Amniotic stem cell (primary cell): ENCODE measurements at places on chromosomes 11 and 22.

- DNase-seq, result no peak
Measured at GRCh38 chr11:79393362-79394043, 47.3 kb downstream of the TENM4 start.

GRCh38 chr11:111312076-111312475 is 13.7 kb downstream of the POU2AF3 start:
- no peak for DNase-seq

DNA sequence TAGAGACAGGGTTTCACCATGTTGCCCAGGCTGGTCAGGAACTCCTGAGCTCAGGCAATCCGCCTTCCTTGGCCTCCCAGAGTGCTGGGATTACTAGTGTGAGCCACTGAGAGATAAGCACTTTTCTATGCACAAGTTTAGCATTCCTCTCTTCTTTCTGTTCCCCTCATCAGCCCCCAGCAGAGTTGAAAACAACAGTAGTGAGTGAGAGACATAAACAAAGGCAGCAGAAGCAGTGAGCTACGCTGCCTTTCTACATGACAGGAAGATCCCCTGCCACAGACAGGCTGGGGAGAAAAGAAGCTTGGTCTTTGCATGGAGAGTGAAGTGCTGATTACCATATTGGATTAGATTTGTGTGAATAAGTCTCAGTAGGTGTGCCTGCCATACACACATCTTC is 392.0 kb upstream of the KIRREL3 start:
- DNase-seq, result no peak

GRCh38 chr11:65185869-65186341 is 4.2 kb downstream of the CAPN1 start:
- DNase-seq, result no peak

DNA sequence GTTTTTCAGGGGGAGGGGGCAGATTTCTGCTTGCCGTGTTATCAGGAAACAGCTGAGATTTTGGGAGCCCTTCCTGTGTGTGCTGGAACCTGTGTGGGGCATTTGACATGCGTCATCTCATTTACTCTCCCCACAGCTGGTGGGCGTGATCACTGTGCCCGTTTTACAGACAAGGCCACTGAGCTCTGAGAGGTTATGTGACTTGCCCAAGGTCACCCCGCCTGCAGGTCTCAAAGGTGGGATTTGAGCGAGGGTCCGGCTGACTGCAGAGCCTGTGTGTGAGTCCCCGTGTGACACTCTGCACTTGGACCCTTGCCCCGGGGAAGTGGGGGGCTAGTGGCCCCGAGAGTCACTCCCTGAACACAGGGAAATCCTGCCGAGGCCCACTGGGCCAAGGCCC is 48.5 kb upstream of the GCAT start:
- DNase-seq, result no peak

DNA sequence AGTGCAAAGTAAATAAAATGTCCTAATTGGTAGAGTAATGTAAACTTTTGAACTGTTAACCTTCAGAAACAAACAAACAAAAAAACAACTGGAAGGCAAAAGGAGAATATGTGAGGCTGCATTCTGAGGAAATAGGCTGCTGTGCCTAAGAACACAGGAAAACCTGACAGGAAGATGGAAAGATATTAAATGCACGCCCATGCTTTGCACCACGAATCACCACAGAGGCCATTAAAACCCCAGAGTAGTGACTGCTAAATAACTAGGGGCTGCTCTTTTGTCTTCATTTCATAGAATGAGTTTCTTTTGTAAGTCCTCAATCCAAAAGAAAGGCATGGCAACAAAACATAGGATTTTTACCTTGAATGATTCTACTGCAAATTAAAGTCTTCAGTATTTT is 436.0 kb downstream of the RAB38 start:
- DNase-seq, result no peak

GRCh38 chr11:20056109-20056949 is 103.9 kb downstream of the DBX1 start:
- DNase-seq, result no peak

DNA sequence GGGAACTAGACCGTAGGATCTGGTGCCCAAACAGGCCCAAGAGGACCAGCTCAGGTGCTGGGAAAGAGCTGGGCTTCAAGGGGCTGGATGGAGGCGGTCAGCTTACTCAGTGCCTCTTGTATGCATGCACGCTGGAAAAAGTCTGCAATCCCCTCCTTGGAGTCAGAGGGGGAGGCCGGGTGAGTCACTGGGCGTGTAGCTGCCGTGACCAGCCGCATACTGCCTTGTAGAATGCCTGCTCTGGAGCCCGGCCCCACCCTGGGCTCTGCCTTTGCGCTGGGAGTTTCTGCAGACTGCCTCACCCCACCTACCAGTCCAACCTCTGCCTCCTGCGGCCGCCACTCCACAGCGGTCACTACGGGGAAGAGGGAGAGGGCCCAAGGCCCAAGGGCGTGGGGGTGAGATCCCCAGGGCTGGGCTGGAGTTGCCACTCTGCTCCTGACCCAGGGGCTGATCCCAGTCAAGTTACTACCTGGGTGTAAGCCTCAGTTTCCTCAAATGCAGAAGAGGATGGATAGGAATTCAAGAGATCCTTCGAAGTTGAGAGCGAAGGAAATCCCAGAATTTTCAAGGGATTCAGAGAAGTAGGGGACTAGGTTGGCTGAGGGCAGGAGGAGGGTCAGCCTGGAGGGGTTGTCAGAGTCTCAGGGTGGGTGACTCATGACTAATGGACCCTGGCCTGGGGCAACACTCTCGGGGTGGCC is 4.2 kb downstream of the MRGPRF start:
- DNase-seq, result peak; percentile 98

- DNase-seq, result no peak
Measured at GRCh38 chr11:119853581-119854360, 124.8 kb upstream of the NECTIN1 start.

DNA sequence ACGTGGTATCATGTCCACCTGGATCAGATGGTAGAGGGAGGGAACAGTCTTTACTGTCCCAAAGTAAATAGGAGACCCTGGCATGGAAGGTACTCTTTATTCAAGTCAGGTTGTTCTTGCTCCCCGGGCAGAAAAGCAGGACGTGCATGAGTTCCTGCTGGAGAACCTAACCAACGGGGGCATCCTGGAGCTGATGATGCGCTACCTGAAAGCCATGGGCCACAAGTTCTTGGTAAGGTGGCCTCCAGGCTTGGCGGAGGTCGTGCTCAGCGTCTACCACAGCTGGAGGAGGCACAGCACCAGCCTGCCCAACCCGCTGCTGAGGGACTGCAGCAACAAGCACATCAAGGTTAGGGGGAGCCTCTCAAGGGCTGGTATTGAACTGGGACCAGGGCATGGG is 48.7 kb downstream of the CABIN1 start:
- DNase-seq, result no peak

GRCh38 chr11:59818572-59818971 is 8.0 kb upstream of the MRPL16 start:
- DNase-seq, result no peak

DNA sequence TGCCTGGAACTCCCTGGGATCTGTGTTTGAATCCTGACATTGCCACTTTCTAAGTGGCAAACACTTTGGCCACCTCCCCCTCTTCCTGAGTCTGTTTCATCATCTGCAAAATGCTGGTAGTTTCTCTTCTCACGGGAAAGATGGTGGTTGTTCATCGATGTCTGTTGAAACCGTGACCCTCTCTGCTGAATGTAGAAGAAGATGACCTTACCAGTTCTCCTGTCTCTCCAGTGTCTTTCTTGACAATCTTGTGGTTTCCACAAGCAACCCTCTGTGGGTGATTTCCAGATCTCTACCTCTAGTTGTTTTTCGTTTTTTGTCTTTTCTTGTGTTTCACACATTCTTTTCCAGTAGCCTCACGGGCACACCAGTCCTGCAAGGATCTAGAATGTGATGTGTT is 27.5 kb downstream of the ZBTB16 start:
- DNase-seq, result no peak
